Activated CD4-positive, alpha-beta T cell treated with anti-CD3 and anti-CD28 coated beads, Interleukin-2, amount 50 U/mL, for 1 hour (primary cell): ENCODE measurements at places on chromosomes 3 and 15.
A peak's percentile ranks its signal among the peaks of the same experiment; 100 is the strongest.

- DNase-seq: no peak
Measured at GRCh38 chr15:91284758-91285466, 184.9 kb downstream of the SV2B start.

DNA sequence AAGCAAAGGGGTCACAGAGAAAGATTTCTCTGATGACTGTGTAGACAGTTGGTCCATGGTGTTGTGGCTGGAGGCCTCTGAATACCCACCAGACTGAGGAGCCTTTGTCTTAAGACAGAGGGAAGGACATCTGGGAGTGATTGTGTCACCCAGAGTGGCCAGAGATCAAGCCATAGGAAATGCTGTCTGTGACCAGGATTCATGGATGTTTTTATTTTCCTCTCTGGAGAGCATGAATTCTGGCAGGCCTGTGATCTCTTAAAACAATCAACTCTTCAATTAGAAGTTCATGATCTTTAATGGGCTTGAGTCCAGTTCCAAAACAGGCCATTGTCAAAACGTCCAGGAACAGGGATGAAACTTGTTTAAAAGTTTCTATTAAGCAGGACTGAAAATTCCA, 198.9 kb upstream of the CTDSPL start:
- no peak for DNase-seq

GRCh38 chr3:188584162-188584529, 430.2 kb downstream of the LPP start:
- DNase-seq: no peak

GRCh38 chr15:45831787-45832186, 197.0 kb downstream of the SQOR start:
- no peak for DNase-seq

DNA sequence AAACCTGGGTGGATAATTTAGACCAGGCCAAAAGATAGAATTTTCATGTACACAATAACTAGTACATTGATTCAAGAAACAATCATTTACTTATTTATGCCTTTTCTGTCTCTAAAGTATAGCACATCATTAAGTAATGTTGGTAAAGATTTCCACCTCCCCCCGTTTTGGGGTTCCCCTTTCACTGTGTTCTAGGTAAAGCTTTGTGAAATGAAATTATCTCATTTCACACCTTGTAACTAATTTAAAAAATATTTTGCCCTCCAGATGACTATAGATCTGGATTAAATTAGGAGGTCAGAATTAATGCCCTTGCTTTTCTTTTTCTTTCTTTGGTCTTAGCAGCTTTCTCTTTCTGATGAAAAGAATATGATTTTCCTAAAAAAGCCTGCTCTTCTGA, 328.5 kb upstream of the TBC1D5 start:
- no peak for DNase-seq

GRCh38 chr15:67564021-67564967, 21.8 kb downstream of the MAP2K5 start:
- DNase-seq: no peak

DNA sequence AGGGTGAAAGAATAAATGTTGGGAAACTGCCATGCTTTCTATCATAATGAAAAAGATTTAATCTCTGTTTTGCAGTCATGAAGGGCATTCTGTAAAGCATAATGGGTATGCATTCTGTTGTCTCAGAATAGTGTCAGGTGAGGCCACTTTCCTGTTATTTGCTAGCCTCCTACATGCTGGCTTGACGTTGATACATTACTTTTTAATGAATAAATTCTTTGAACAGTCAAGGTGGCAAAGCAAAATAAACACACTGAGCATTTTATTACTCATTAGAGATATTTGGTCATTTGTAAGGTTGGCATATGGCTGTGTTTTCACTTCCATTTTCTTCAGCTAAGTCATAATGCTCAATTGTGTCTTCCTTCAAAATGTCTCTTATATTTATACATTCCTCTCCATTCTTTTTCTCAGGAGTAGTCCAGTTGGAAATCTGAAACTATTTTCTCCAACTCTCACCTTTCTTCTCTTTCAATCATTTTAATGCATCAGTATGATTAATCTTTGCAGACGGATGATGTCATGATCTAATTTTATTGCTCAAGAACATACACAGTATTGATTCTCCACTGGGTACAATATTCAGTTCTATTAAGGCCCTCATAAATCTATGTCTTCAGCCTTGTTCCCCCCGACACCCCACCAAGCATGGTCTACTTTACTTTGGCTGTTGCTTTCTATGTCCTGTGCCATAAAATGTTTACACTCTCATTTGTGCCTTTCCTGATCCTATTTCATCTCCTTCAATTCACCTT, 290.7 kb downstream of the GBE1 start:
- DNase-seq: no peak

DNA sequence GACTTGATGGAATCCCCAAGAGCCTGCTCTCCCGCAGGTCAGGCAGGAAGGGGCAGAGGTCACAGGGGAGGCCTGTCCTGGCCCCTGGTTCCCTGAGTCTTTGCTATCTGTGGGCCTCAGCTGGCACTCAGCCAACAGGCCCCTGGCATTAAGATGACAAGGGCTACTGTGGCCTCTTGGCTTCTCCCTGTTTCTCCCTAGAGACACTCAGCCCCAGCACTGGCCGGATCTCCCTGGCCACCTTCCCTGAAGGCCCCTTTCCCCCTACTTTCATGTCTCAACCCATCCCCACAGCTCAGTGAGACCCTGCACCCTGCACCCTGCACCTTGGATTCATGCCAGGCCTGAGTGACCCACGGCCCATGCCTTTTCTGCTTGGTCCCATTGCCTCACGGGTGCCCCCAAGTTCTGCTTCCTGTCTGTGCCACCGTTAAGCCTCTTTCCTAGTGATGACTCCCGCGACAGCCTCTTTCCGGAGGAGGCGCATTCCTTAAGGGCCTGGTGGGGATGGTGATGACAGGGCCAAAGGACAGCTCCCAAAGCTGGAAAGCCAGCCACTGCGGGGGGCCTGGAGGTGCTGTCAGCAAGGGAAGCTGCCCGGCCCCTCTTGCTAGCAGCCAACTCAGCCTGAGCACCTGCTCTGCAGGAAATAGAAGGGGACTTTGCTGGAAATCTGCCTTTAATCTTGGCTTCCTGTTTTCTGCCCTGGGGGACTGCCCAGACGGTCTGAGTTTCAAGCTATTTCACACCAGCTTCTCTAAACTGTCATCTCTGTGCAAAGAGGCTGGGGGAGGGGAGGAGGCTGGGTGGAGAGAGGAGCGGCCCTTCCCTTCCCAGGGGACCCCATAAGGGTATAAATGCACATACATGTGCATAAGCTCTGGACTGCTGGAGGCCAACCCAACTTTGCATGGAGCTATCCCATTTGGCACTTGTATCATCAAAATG, 4.8 kb upstream of the CSK start:
- DNase-seq: peak; percentile 50

- no peak for DNase-seq
Measured at GRCh38 chr3:54917862-54918261, 10.0 kb downstream of the LRTM1 start.

- DNase-seq: no peak
Measured at GRCh38 chr15:55110446-55110845, 86.3 kb downstream of the RSL24D1 start.

DNA sequence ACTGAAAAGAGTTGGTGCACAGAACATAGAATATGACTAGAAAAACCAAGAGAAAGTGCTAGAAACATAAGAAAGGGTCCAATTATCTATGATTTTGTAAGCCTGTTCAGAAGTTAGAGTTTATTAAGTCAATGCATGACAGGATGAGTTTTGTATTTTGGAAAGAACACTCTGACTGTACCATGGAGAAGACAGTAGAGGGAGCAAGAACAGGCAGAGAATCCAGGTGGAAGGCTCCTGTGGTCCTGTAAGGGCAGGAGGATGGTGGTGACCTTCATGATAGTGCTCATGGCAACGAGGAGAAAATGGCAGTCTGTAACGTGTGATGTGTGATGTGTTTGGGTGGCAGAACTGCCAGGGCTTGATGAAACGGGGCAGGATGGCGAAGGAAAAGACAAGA, 249.1 kb downstream of the CTNNB1 start:
- DNase-seq: no peak

GRCh38 chr3:147618691-147619090, 209.5 kb downstream of the ZIC1 start:
- DNase-seq: no peak

GRCh38 chr15:43210172-43210745, 10.6 kb downstream of the EPB42 start:
- no peak for DNase-seq

DNA sequence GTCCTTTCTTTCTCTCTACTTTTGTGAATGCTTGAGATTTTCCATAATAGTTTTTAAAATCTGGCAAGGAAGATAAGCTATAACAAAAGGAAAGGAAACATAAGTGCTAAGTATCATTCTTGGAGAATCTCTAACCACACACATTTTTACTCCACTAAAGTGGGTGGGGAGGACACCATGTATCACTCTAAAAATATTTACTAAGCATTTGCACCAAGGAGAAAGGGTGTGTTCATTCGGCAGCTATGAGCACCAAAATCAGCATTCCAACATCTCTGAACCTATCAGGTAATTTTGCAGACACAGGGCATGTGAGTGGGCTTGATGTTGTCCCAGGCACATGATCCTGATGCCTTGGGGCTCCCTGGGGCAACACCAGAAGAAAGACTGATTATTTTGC, 5.5 kb downstream of the B4GALT4 start:
- no peak for DNase-seq
